Activated T-helper 2 cell treated with anti-CD3 and anti-CD28 coated beads, Interferon-gamma antibody, Interleukin-2, Interleukin-4, amounts not matched to agents 10 μg/mL and 5 μg/mL and 100 μg/mL, durations not matched to agents 14 hours and 24 hours and 36 hours (primary cell): ENCODE measurements at places on chromosomes 16 and 17. TPM values are rescaled to one million over a fixed set of nuclear protein-coding genes. Genes with fewer than 3 reads are reported as not detected.

GRCh38 chr17:35154196-35155165 is 6.9 kb downstream of the UNC45B start:
- H3K4me1 ChIP-seq, result peaks cover 4% of the 10 kb centered on the region
- DNase-seq, result no peak
- H3K4me3 ChIP-seq, result no peak overlapping the region
- no peaks in the 10 kb centered on the region for H3K36me3 ChIP-seq
- peaks cover 20% of the 10 kb centered on the region for H3K27me3 ChIP-seq

- H3K4me3 ChIP-seq, result no peak overlapping the region
- peaks cover 19% of the 10 kb centered on the region for H3K4me1 ChIP-seq
- DNase-seq, result no peak
These were observed 58.3 kb downstream of the RAI1 start for GRCh38 chr17:17739388-17740066.

GRCh38 chr17:65811043-65811442 is 249.6 kb upstream of the AXIN2 start:
- no peak for DNase-seq
- H3K4me3 ChIP-seq, result no peak overlapping the region
- H3K27me3 ChIP-seq, result peaks cover 12% of the 10 kb centered on the region
- peaks cover 10% of the 10 kb centered on the region for H3K36me3 ChIP-seq

Gene AP2B1
- total RNA-seq, result 177 and 194 TPM in 2 replicates

Gene TMEM170A
- total RNA-seq, result 35.6 and 39.9 TPM in 2 replicates

Gene HSD17B1
- total RNA-seq, result 0.91 and 1.4 TPM in 2 replicates

Gene SPATA22
- total RNA-seq, result not detected in 2 replicates

Gene CACNG5
- not detected in 2 replicates for total RNA-seq
